ENCODE measurements at places on chromosomes 4 and X.

GRCh38 chr4:140673729-140674128 lies 82.5 kb downstream of the TBC1D9 start:
- no peak for DNase-seq

- peak; percentile 28 for DNase-seq
Observed at GRCh38 chr4:54659313-54659712, 1.6 kb downstream of the KIT start.

DNA sequence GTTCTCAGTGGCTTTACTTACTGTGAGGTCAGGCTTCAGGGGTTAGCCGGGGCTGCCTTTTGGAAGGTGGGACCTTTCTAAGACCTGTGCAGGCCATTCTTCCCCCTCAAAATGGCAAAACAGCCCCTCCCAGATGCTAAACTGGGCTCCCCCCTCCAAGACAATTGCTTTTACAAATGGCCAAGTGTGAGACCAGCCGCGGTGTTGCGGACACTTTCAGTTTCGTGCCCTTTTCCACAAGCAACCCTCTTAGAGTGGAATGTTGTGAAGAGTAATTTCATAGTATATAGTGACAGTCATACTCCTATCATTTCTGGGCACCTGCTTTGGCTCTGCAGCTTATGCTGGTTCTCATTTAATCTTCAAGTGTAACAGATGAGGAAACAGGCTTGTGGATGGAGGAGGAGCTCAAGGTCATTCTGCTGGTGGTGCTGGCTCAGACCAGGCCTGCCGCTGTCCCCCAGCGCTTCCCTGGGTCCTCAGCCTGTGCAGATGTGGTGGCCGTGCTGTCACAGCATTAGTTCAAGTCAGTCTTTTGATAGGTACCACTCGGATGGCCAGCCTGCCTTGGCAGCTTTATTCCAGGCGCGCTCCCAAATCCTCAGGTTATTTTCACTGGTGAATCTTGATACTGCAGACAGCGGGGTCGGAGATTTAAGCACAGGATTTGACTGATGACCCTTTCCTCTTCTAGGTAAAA lies 55.0 kb upstream of the TADA2B start:
- no peak for DNase-seq

DNA sequence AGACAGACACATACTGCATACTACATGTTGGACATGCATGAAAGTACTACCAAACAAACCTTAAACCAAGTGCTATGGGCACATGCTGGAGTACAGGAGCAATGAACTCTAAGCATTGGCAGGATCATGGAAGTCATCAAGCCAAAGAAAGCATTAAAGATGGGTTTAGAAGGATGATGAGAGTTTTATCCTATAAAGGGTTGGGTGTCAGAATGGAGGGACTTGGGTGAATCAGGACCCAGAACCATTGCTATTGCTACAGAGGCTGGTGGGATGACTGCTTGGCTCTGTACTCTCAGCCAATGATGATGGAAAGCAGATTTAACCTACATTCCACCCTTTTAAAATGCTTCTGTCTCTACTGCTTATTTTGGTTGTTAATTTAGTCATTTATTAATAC lies 233.9 kb upstream of the EDA2R start:
- DNase-seq: no peak

- no peak for DNase-seq
Observed at GRCh38 chrX:63739885-63740284, 45.1 kb downstream of the ARHGEF9 start.

Data from fibroblast of pulmonary artery (primary cell).